ENCODE measurements at places on chromosomes 7 and 10. TPM values are rescaled to one million over a fixed set of nuclear protein-coding genes. Genes with fewer than 3 reads are reported as not detected.

LRIT1 gene
- total RNA-seq, result not detected

ZFAND2A gene
- 15.1 TPM for total RNA-seq

STEAP4 gene
- total RNA-seq, result 0.41 TPM

RAPGEF5 gene
- total RNA-seq, result 90.9 TPM

FAM13C gene
- total RNA-seq, result 20.8 TPM

TLL2 gene
- 0.82 TPM for total RNA-seq

SEMA3A gene
- total RNA-seq, result 33.0 TPM

ZNF117 gene
- 45.7 TPM for total RNA-seq

MPLKIP gene
- total RNA-seq, result 6.9 TPM
